ENCODE measurements at places on chromosomes 13 and 19.

DNA sequence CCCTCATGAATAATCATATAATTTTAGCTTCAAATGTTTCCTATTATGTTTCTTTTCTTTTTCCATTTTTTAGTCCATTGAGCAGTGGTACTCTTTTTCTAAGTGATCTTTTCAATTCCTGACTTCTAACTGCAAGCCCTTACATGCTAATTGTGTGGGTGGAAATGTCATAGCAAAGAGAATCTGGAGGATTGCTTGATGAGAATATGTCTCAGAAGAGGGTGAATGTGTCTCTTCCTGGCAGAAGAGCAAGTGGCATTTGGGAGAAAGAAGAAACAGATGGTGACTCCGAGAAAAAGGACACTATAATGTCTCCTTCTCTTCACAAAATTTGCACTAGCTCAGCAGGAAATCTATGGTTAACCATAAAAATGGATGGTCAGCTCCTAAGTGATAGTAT lies 2320.0 kb downstream of the PCDH9 start:
- DNase-seq: no peak

DNA sequence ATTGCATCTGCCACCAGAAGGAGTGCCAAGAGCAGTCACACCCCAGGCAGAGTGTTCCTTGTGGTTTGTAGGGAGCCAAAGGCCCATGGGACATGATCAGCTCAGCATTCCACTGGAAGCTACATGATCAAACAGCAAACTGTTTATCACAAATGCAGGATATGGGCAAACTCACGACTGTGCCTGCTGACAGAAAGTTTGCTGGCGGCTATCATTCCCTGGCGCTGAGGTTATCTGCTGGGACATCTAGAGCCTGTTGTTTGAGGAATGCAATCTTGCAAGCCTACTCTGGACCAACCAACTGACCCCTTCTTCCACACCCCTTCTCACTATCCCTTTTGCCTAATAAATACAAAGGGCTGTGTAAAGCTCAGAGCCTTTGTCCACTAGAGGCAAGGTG lies 7.7 kb upstream of the ZNF613 start:
- DNase-seq: no peak

DNA sequence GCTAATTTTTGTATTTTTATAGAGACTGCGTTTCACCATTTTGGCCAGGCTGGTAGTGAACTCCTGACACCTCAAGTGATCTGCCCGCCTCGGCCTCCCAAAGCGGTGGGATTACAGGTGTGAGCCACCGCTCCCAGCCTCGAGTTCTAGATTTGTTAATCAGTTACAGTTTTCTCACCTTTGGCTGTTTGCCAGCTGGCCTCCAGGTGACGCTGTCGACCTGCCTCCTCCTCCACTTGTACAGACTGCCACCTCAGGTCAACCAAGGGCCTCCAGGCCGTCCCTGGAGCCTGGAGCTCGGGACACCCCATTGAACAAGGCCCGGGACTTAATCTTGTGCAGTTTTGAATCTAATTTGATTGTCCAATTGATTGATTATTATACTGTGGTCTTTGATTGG lies 45.5 kb downstream of the IER2 start:
- no peak for DNase-seq

DNA sequence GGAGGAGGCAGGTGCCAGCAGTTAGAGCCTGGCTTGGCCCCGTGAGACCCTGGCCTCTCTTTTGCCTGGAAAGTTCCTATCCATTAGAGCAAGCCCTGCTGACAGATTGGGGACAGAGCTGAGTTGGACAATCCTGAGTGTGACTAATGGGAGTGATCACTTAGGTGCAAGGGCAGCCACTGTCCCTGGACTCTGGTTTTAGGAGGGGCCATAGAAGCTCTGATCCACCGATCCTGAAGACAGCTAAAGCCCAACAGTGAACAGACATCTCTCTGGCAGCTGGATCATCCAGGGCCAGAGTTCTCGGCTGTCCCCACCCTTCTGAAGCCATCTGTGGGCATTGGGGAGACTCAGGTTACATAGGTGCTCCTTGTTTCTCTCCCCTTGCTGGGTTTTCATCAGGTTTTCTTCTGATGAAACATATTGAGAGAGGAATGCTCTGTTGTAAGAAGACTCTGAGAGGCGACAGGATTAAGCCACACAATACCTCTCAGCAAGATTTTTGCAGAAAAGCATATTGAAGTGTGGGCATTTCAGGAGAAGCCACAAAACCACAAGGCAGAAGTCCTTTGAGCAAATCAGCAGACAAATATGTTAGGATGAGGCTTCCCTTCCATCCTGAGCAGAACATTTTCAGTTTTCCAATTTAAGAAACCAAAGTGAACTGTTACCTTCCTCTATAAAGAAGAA lies 288.0 kb upstream of the MAB21L1 start:
- DNase-seq: no peak

DNA sequence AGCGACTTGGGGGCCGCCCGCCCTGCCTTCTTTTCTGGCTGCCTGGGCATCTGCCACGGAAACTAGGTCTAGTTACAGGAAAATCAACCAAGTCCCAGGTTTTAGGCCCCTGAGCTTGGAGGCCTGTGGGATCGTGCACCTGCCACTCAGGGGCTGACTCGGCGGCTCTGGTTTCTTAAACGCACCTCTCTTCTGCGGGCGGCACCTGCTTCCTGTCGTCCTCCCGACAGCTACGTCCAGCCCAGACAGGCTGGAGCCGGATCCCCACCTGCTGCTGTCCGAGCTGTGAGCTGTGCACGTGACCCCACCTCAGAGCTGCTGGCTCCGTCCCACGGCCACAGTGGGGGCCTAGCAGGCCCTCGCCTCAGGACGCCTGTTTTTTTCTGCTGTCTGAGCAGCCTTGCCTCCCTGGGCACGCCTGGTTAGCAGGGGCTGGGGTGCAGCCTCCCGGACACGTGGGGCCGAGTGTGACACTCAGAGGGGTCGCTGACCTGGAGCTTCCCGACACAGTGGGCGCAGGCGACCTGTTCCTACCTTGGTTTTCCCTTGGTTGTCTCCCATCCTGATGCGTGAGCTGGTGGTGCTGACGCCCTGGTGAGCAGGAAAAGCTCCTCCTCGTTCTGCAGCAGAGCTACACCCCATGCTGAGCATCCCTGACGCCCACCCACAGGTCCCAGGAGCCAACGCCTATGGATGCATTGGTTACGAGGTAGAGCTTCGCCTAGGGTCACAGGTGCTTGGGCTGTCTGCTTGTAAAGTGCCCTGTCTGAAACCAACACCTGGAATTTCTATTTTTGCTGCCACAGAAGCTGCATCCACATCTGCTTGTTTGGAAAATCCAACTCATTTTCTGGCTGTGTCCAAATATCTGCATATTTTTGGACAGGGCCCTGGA lies 17.5 kb downstream of the TMEM255B start:
- DNase-seq: no peak

- no peak for DNase-seq
These were observed 32.5 kb upstream of the IRS2 start for GRCh38 chr13:109818886-109819285.

DNA sequence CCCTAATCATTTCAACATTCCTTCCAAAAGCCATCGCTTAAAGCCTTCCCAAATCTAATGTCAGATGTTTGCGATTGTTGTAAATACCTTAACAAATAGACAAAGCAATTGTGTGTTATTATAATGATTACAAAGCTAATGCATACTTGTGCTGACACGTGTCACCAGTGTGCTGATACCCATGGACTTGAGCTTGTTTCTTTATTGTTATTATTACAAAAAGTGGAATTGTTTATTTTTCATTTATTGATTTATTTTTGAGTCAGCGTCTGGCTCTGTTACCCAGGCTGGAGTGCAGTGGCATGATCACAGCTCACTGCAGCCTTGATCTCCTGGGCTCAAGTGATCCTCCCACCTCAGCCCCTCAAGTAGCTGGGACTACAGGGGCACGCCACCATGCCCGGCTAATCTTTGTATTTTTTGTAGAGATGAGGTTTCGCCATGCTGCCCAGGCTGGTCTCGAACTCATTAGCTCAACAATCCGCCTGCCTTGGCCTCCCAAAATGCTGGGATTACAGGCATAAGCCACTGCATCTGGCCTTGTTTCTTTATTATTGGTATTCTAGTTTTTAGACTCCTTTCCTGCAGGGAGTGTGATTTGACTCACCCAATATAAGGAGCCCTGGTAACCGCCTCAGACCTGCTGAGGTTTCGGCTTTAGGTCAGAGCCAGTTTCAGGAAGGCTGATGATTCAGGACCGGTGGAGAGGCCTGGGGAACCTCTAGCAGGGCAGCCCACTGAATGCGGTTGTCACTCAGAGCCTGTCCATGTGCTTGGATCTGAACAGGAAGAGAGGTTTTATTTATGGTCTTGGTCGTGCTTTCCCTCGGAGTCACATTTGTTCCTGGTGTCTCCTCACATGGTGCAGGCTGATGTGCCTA lies 2.1 kb upstream of the FBXO17 start:
- DNase-seq: no peak

DNA sequence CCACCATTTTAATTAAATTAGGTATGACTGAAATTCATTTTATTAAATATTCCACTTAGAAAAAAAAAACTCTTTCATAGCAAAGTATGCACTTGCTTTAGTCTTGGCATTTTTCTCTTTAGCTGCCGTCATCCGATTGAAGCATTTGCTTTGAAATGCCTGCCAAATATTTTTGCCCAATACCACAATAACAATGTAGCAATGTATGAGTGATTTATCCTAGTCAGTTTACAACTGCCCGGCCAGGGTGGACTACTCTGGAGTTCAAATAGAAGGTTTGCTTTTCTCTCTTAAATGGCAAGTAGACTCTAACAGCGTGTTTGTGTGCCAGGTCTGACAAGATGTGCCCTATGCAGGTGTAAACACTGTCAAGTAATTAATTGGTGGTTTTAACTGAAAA lies 675.3 kb upstream of the SGCG start:
- DNase-seq: peak; percentile 32

GRCh38 chr13:27170221-27170515 lies 1.4 kb downstream of the USP12 start:
- DNase-seq: no peak

DNA sequence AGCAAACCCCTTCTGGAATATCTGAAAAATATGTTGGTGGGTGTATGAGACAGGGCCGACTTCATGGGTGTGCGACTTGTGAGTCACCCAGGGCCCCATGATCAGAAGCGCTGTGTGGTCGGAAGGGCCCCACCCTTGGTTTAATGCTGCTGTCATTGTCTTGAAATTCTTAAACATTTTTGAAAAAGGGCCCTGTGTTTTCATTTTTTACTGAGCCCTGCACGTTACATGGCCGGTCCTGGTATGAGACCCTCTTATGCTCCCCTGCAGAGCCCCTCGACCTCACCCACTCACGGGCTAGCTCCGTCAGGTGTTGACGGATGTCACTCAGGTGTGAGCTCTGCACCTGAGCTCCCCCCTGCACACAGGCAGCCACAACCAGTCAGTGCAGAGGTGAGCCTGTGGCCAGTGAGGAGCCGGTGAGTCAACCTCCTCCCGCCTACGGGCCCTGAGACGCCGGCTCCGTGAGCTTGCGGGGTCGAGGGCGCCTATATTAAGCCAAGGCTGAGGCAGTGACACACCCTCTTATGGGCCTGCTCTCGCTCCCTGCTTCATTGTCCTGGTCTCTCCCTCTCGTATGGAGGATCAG lies 27.7 kb downstream of the GADD45B start:
- peak; percentile 79 for DNase-seq

GRCh38 chr19:57171551-57172081 lies 4.3 kb upstream of the DUXA start:
- DNase-seq: peak; percentile 20

- peak; percentile 44 for DNase-seq
These were observed 300.5 kb downstream of the SPRY2 start for GRCh38 chr13:80040196-80040980.

DNA sequence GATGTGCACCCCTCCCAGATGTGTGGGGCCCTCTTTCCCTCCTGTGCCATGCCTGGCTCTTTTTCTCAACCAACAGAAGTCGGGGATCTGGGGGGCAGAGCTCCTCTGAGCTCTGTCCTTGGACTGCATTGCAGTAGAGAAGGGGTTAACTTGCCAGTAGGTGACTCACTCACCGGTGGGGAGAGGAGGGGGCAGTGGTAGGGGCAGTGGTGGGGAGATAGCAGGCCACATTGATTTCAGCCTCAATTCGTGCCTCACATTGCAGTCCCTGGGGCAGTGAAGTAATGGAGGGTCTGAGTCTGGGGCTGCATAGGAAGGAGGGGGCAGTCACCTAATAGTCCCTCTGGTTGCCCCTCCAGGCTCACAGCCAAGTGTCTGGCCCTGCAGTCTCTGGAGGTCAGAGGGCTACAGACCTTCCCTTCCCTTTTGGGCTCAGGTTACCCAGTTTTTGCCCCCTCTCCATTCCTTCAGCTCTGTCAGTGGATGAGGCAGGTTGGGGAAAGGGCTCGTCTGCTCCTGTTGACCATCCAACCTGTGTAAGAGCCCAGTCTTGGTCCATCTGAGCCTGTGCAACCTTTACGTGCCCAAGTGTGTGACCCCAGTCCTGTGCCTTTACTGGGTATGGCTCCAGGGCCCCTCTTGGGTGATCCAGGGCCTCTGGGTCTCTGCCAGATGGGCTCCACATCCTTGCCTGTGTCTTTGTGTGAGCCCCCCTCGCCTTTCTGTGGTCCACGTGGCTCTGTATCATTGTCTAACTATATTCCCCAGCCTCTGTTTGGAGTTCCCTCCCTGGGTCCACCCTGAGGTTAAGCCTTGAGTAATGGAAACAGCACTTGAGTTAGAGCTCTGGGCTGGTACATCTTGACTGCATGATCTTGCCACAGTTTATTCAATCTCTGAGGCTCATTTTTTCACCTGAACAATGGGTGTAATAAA lies 13.0 kb downstream of the CIC start:
- DNase-seq: peak; percentile 74

GRCh38 chr13:49777746-49778614 lies 14.5 kb downstream of the KPNA3 start:
- DNase-seq: no peak

- no peak for DNase-seq
These were observed 121.8 kb upstream of the VSTM2B start for GRCh38 chr19:29404015-29404414.

- DNase-seq: no peak
These were observed 11.4 kb downstream of the FCHO1 start for GRCh38 chr19:17762505-17763229.

- DNase-seq: no peak
These were observed 1.2 kb downstream of the PRKCG start for GRCh38 chr19:53883231-53883661.

DNA sequence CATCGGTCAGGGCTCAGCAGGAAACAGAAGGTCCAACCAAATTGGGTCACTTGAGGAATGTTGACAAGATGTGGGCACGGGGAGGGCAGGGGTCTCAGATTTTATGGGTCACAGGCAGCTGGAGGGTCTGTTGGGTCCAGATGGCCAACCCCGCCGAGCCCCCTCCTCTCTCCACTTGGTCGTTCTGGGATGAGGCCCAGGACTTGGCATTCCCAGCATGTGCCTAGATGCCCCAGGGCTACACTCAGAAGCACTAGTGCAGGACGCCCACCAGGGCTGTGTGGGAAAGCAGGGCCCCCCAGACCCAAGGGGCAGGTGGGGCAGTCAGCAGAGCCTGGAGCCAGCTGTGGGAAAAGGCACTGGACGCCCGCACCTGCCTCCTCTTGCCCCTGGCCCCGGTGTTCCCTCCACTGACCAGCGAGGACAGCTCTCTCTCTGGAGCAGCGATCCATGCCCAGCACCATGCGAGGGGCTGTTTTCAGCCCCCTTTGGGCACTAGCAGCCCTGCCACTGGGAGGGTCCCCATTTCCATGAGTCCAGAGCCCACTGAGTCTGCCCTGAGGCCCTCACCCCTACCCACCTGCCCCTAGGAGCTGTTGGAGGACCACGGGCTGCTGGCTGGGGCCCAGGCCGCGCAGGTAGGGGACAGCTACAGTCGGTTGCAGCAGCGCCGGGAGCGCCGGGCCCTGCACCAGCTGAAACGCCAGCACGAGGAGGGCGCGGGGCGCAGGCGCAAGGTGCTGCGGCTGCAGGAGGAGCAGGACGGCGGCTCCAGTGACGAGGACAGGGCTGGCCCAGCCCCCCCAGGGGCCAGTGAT lies 26.0 kb downstream of the DHX34 start:
- DNase-seq: no peak

- DNase-seq: no peak
These were observed 107.5 kb downstream of the MYCBP2 start for GRCh38 chr13:77219401-77219800.
